ENCODE measurements at places on chromosomes 16 and 17.

GRCh38 chr17:13953841-13954240 lies 115.5 kb upstream of the COX10 start:
- no peak for ATAC-seq

GRCh38 chr17:82402865-82403264 lies 15.3 kb upstream of the HEXD start:
- ATAC-seq, result no peak

DNA sequence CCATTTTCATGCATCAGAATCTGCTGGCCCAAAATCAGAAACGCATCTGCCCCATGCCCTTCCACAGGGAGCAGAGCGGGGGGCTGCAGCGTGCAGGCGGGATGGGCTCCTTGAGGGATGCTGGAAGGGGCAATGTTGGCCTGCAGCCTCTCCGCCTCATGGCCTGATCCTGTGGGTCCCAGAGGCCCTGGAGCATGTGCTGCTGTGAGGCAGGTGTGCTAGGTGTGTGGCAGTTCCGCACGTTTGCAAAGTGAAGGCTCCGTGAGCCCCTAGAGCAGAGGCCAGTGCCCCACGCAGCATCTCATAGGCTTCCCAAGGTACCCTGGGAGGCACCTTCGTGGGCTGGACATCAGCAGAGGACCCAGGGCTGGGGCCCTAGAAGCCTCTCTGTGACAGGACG lies 36.4 kb upstream of the CDH15 start:
- no peak for ATAC-seq

GRCh38 chr16:87441886-87442580 lies 49.9 kb downstream of the MAP1LC3B start:
- no peak for ATAC-seq

GRCh38 chr16:86095131-86095752 lies 196.3 kb downstream of the IRF8 start:
- ATAC-seq, result no peak

DNA sequence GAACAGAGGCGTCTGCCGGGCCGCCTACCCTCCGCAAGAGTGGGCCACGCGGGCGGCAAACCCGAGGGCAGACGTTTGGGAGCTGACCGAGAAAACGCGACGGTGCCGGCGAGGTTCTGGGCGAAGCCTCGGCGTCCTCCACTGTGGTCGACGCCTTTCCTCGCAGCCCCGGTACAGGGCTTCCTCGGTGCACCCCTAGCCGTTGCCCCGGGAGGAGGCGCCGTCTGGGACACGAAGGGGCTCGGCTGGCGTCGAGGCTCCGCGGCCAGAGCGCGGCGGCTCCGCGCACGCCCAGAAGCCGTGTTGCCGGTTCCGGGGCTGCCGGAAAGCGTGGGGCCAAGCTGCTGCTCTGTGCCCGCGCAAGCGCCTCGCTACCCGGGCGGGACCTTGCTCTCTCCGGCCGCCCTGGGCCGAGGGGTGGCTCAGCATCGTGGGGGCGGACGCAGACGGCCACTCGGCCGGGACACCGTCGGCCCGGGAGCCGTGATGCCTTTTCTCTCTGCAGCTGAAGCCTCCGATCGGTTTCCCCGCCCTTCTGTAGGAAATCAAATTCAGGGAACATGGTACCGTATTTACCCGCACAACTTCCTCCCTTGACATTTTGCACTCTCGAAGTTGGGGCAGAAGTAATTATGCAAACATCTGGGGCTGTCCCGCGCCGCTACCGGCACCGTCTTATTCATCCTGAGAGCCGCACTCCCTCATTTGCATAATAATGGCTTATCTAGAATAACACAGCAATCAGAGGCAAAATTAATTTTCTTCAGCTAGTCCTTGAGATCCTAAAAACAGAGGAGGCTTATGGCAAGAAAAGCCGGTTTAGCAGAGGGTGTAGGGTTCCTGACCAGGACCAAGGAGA lies 7.3 kb upstream of the CBX8 start:
- peak; percentile 27 for ATAC-seq

DNA sequence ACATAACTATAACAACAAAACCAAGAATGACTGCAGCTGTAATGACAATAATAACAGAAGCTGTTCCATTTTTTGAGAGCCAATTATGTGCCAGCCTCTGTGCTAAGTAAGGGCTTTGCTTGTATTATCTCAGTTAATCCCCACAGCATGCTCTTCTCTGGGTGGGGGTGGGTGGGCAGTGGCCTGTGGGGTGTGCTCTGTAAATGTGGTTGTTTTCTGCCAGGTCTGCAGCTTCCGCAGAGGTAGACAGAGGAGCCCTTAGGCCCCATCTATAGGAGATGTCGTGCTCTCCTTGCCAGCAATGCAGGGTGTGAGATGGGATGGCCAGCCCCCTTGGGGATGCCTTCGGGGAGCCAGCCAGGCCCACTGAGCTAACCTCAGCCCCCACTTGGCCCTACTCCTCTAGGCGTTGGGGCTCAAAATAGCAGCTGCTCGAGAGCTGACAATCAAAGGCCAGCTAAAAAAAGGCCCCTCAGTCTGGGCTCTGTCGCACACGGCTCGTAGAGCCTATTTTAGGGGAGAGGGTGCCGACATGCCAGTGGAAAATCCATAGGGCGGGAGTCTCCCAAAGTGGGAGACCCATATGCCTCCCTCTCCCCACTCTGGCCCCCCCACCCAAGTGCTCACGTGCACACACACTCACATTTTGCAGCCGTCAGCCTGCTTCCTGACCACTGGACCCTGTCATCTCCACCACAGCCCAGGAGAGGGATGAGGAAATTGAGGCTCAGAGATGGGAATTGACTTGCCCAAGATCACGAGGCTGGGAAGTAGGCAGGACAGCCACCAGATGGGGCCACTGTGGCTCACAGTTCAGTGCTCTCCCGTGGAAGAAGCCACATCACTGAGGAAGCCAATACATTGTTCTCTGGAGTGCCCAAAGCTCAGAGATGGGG lies 15.8 kb downstream of the CDH16 start:
- ATAC-seq, result no peak

GRCh38 chr16:50505714-50506542 lies 42.3 kb upstream of the NKD1 start:
- peak; percentile 98 for ATAC-seq

GRCh38 chr17:82937411-82938371 lies 97.9 kb upstream of the ZNF750 start:
- ATAC-seq, result no peak

GRCh38 chr17:17547210-17547764 lies 44.2 kb downstream of the PEMT start:
- no peak for ATAC-seq

- no peak for ATAC-seq
Measured at GRCh38 chr17:60300011-60300410, 91.9 kb downstream of the USP32 start.

GRCh38 chr17:17609121-17609520 lies 17.6 kb upstream of the PEMT start:
- no peak for ATAC-seq

DNA sequence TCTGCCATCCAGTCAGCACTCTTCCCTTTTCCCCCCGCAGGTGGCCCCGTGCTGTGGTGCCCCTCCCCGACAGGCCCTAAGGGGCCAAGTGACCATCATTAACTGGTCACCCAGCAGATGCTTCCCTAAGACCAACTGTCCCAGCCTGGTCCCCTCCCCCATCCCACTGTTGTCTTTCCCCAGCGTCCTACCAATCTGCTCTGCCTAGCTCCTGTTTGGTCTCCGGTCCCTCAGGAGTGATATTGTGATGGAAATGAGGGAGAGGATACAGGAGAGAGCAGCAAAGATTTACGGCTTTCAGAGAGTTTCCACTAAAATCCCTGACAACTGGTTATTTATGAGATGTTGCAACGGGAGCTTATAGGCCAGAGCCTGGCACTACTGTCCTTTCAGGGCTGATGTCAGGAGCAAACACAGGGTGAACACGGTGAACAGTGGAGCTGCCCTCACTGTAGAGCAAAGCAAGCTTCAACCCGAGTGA lies 1.4 kb upstream of the TTLL6 start:
- peak; percentile 85 for ATAC-seq

DNA sequence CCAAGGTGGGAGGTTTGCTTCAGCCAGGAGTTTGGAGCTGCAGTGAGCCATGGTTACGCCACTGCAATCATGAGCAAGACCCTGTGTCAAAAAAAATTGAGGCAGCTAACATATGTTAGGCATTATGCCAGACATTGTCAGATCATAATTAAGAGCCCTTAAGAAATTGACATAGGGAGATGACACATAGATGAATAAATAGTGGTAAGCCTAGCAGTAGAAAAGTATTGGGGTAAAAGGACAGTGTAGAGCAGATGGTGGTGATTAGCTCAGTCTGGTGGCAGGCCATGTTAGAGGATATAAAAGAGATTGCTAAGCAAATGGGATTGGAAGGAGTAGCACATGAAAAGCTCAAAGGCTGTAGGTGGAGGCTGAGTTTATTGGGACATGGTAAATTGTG lies 22.6 kb downstream of the SRCAP start:
- no peak for ATAC-seq

GRCh38 chr16:67227567-67227921 lies 614 bp downstream of the TMEM208 start:
- no peak for ATAC-seq

- peak; percentile 97 for ATAC-seq
Measured at GRCh38 chr16:87424266-87424665, 32.1 kb downstream of the MAP1LC3B start.

- ATAC-seq, result peak; percentile 76
Measured at GRCh38 chr16:25006504-25007056, 8.6 kb downstream of the ARHGAP17 start.

DNA sequence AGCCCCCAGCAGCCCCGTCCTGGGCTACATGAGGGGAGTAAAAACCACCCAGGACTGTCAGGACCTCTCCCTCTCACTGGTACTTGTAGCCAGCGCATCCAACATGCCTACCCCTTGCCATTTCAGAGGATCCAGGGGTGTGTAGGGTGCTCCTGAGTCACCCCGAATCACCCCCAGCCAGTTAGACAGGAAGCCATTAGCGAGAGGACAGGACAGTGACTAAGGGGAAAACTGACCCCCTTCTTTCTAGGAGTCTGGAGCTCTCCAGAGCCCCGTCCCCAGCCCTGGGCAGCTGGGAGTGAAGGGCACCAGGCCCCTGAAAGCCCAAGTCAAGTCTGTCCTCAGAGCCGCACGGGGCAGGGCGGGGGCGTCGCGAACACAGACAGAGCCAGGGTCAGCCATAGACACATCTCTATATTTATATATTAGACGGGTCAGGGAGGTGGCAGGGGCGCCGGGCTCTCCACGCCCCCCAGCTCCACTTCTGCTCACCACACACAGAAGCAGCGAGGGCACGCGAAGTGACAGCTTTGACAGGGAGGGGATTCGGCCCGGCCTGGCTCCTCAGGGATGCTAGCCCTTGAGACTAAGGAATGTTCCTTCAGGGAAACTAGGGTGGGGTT lies 485 bp upstream of the GDPD3 start:
- peak; percentile 11 for ATAC-seq

- ATAC-seq, result no peak
Measured at GRCh38 chr16:25097276-25097975, 14.1 kb upstream of the LCMT1 start.

- no peak for ATAC-seq
Measured at GRCh38 chr16:49338611-49339265, 34.9 kb upstream of the C16orf78 start.

GRCh38 chr17:41347869-41348760 lies 2.5 kb downstream of the KRT33A start:
- ATAC-seq, result peak; percentile 27

- ATAC-seq, result peak; percentile 57
Measured at GRCh38 chr17:39239640-39240314, 14.0 kb upstream of the STAC2 start.

- ATAC-seq, result no peak
Measured at GRCh38 chr16:81473066-81473488, 28.5 kb downstream of the CMIP start.

GRCh38 chr16:82758904-82759303 lies 132.1 kb downstream of the CDH13 start:
- no peak for ATAC-seq

DNA sequence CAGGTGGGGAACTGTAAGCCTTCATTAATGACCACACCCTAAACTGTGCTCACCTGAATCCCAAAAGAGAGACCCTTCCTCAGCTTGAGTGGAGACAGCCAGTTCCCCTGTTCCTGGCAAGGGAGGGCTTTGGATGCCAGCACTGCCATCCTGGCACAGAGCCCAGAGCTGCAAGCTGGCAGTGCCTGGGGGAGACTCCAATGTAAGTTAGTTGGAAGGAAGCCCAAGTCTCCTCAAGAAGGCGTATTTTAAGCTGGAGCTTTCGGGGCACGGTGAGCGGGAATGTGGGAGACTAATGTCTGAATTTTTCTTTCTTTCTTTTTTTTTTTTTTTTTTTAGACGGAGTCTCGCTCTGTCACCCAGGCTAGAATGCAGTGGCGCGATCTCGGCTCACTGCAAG lies 4.7 kb downstream of the CDC42EP4 start:
- no peak for ATAC-seq

- no peak for ATAC-seq
Measured at GRCh38 chr16:24526701-24527495, 12.5 kb upstream of the RBBP6 start.

DNA sequence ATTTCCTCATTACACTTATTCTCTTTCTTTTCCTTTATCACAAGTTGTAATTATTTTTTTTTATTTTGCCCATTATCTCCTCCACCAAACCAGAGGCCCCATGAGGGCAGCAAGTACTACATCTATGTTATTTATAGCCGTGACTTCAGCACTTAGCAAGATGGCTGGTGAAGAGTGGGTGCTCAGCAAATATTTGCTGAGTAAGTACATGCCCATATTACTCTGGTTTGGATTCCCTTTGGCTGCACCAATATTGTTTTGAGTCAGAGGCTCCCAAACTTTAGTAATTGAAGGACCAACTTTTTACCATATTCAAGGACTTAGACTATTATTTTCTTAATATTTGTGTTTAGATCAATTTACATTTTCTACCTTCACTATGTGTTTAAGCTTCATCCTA lies 83.2 kb downstream of the HS3ST2 start:
- ATAC-seq, result no peak

- ATAC-seq, result peak; percentile 51
Measured at GRCh38 chr17:7323731-7324437, 5.3 kb downstream of the NEURL4 start.

GRCh38 chr17:310111-311010 lies 42.2 kb downstream of the RPH3AL start:
- ATAC-seq, result no peak

DNA sequence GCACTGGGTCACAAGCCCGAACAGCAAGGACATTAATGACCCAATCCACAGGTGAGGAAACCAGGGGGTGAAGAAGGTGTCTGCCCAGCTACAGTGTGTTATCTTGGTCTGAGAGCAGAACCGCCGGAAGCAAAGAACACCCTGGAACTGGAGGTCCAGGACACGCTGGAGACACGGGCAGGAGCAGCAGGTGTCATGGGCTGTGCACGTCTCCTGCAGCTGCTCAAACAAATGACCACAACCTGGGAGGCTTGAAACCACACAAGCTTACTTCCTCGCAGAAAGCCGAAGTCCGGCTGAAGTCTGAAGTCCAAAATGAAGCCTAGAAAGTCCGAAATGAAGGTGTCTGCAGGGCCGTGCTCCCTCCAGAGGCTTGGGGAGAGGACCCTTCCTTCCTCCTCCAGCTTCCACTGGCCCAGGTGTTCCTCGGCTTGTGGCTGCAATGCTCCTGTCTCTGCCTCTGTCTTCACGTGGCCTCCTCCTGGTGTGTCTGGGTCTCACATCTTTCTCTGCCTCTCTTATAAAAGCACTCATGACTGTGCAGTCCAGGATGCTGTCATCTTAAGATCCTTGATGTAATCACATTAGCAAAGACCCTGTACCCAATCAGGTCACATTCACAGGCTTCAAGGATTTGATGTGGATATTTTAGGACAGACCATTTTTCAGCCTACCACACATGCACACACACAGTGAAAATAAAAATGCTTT lies 351.2 kb downstream of the C16orf95 start:
- ATAC-seq, result peak; percentile 47

- ATAC-seq, result no peak
Measured at GRCh38 chr17:20896153-20896649, 146.6 kb downstream of the USP22 start.
